HepG2 (cell line): ENCODE measurements at places on chromosomes 7 and 10. TPM values are rescaled to one million over a fixed set of nuclear protein-coding genes. Genes with fewer than 3 reads are reported as not detected.

Gene POMZP3
- polyA plus RNA-seq = 1.5 and 1.9 TPM in 2 replicates

Gene ANK3
- polyA plus RNA-seq = not detected in 2 replicates

Gene PLXDC2
- 2.4 and 2.8 TPM in 2 replicates for polyA plus RNA-seq

Gene KCP
- 0.37 and 0.46 TPM in 2 replicates for polyA plus RNA-seq
